ENCODE measurements at places on chromosomes 1 and 21. TPM values are rescaled to one million over a fixed set of nuclear protein-coding genes. Genes with fewer than 3 reads are reported as not detected.

Gene HSD3B2
- total RNA-seq, result not detected

DNA sequence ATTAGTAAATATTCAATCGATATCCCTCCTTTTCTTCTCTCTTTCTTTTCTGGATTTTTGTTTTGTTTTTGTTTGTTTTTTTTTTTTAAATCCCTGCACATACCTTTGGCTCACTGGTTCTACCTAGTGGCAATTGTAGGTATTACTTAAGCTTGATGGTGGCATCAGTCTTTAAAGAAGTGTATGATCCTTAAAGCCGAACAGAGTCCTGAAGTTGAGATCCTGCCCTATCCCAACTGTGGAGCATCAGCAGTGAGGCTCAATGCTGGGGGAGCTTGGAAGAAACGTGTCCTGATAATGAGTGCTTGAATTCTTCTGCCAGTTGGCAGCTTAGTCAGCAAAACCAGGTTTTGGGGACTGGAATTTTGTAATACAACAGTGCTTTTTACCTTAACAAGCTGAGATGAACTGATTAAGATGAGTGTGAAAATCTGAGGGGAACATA, 60.8 kb downstream of the FASLG start:
- DNase-seq, result peak; percentile 24

- DNase-seq, result no peak
Measured at GRCh38 chr1:201773764-201774163, 55.2 kb upstream of the IPO9 start.

- no peak for DNase-seq
Measured at GRCh38 chr21:41061701-41062100, 106.3 kb upstream of the BACE2 start.

Gene KCNK1
- 3.7 TPM for total RNA-seq

Gene RGS2
- total RNA-seq, result 25.8 TPM

DNA sequence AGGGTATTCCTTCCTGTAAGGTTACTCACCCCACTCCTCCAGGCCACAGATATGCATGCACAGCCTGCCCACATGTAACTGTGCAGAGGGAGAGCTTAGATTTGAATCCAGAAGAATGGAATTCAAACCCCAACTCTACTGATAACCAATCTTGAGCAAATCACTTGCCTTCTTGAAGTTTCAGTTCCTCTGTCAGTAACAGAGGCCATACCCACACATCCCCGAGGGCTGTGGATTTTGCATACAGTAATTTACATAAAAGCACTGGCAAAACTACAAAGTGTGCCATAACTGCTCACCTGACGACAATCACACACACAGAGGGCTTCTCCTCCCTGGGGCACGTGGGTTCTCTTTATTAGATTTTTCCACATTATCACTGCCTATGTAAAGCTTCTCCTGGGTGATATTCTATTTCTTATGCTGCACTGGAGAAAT, 18.6 kb downstream of the CD247 start:
- no peak for DNase-seq

- DNase-seq, result no peak
Measured at GRCh38 chr1:248857749-248858095, 1.2 kb downstream of the ZNF692 start.

Gene OLFML3
- 19.2 TPM for total RNA-seq

GRCh38 chr1:96804648-96805047, 83.1 kb downstream of the PTBP2 start:
- no peak for DNase-seq

- DNase-seq, result no peak
Measured at GRCh38 chr1:162380061-162380846, 1.3 kb upstream of the C1orf226 start.
